ENCODE measurements at places on chromosomes 4 and X. TPM values are rescaled to one million over a fixed set of nuclear protein-coding genes. Genes with fewer than 3 reads are reported as not detected.

HSFX2 gene
- total RNA-seq, result 0.19 TPM

HMGB2 gene
- total RNA-seq, result 104 TPM

SSX1 gene
- not detected for total RNA-seq

ENPP6 gene
- not detected for total RNA-seq

SOX3 gene
- total RNA-seq, result not detected

DTHD1 gene
- total RNA-seq, result not detected

BMX gene
- total RNA-seq, result not detected

FGF13 gene
- total RNA-seq, result not detected

SRPX2 gene
- 3.2 TPM for total RNA-seq

TMEM31 gene
- not detected for total RNA-seq

RTL3 gene
- 0.16 TPM for total RNA-seq

RBMXL3 gene
- not detected for total RNA-seq

BST1 gene
- 15.6 TPM for total RNA-seq

MAGEB17 gene
- not detected for total RNA-seq

PHOX2B gene
- 0.02 TPM for total RNA-seq

FABP2 gene
- not detected for total RNA-seq

NAA11 gene
- total RNA-seq, result not detected

PSAPL1 gene
- 0.38 TPM for total RNA-seq

VCX3A gene
- not detected for total RNA-seq

SYNPO2 gene
- 1.3 TPM for total RNA-seq

ADH7 gene
- total RNA-seq, result not detected

KIF4A gene
- 29.9 TPM for total RNA-seq

IL21 gene
- not detected for total RNA-seq

REELD1 gene
- not detected for total RNA-seq

YTHDC1 gene
- total RNA-seq, result 36.9 TPM

NR3C2 gene
- 0.02 TPM for total RNA-seq

ADH1C gene
- not detected for total RNA-seq

GPRASP1 gene
- 0.35 TPM for total RNA-seq

TCEAL6 gene
- not detected for total RNA-seq

VEGFC gene
- total RNA-seq, result 9.2 TPM

CITED1 gene
- 2.0 TPM for total RNA-seq

SERPINA7 gene
- total RNA-seq, result not detected

HEPH gene
- not detected for total RNA-seq

SHROOM3 gene
- 17.3 TPM for total RNA-seq

TMPRSS11A gene
- total RNA-seq, result not detected

SMIM10L2A gene
- 0.22 TPM for total RNA-seq

MTNR1A gene
- total RNA-seq, result 0.88 TPM

TCEAL7 gene
- total RNA-seq, result not detected

TMSB4X gene
- 4,862 TPM for total RNA-seq

TRIM61 gene
- not detected for total RNA-seq

SAT1 gene
- 379 TPM for total RNA-seq

BCLAF3 gene
- total RNA-seq, result 3.5 TPM

IQCM gene
- total RNA-seq, result not detected

USP46 gene
- 6.3 TPM for total RNA-seq

NHSL2 gene
- 0.53 TPM for total RNA-seq

NPY2R gene
- not detected for total RNA-seq

GLUD2 gene
- 2.4 TPM for total RNA-seq

ARSD gene
- total RNA-seq, result 16.3 TPM

EVC2 gene
- total RNA-seq, result 1.3 TPM

FAM53A gene
- total RNA-seq, result 0.79 TPM

AKAP4 gene
- not detected for total RNA-seq

POU3F4 gene
- not detected for total RNA-seq

SCML1 gene
- 5.1 TPM for total RNA-seq

MAGEA10 gene
- not detected for total RNA-seq

All from A549 treated with dexamethasone at 1 μM for 4 hours (cell line).